ENCODE measurements at places on chromosomes 2 and 18. TPM values are rescaled to one million over a fixed set of nuclear protein-coding genes. Genes with fewer than 3 reads are reported as not detected.

DNA sequence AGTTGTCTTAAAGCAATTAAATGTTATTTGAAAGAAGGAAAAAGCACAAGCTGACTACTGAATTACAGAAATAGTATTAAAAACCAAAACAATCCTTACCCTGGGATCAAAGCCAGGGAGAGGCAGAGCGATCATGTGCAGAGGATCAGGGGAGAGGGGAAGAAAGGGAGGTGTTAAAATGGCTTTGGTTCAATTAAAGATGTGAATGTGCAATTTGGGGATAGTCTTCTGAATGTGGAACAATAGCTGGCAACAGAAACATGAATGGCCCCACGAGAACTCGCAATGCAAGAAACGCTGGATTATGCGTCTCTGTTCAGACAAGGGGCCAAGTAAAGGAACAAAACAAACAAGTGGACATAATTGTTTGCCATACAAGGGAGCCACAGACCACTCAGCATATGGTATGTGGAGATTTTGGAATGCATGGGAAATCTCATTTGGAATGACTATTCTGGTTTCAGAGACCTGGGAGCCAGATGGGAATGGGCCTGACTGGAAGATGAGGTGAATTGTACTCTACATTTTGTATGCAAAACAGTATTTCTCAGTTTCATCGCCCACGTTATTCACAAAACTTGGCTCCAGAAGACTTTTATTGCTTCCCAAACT, 155.4 kb downstream of the SLC4A3 start:
- DNase-seq = no peak

- DNase-seq = peak; percentile 92
Observed at GRCh38 chr2:43218155-43218701, 8.2 kb downstream of the ZFP36L2 start.

DNA sequence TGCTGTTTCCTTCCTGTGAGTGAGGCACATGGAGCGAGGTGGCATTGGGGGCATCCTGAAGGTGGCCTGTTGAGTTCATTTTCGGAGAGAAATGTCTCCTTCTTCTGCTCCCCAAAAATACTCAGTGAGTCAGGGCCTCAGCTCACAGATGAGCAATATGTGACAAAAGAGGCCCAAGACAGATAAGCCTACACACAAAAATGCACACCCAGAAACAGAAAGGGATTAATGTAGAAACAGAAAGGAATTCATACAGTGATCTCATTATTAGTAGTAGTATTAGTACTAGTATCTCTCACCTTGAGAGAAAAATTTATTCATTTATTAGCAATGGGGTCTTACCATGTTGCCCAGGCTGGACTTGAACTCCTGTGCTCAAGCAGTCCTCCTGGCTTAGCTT, 5.1 kb downstream of the GPR75 start:
- DNase-seq = no peak

- no peak for DNase-seq
Observed at GRCh38 chr2:136020831-136021230, 35.4 kb upstream of the DARS1 start.

- DNase-seq = peak; percentile 92
Observed at GRCh38 chr2:71466301-71467179, 13.2 kb downstream of the DYSF start.

GRCh38 chr2:186841940-186842339, 7.0 kb downstream of the ZSWIM2 start:
- DNase-seq = no peak

Gene PCBP1
- total RNA-seq = 55.7 TPM

Gene UGT1A3
- not detected for total RNA-seq

DNA sequence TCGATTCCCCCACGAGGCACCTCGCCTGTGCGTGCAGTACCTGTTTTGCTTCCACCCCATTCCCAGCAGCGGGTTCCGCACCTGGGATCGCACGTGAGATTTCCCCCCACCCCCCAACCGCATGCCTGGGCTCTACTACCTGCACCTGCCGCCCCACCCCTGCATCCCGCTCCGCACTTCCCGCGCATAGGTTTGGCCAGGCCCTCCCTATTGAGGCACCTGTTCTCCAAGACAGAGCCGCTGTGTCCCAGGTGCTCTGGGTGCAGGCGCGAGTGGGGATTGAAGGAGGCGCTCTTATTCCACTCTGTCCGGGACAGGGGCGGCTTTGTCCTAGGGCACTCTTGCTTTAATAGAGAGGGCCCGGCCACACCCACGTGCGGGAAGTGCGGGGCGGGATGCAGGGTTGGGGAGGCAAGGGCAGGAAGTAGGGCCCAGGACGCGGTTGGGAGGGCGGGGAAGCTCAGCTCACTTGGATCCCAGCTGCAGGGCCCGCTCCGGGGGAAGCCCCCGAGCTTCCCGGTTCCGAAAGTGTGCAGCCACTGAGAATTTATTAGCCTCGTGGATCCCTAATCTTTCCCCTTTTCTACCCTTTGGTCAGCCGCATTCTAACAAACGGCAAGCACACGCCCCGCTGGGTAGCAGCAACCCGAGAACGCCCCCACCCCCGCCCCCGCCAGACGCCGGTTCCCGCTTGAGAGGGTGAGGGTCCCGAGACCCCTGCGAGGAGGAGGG, 670 bp upstream of the MOCOS start:
- DNase-seq = peak; percentile 89

Gene SAG
- not detected for total RNA-seq

GRCh38 chr2:236241181-236242056, 22.8 kb downstream of the ASB18 start:
- no peak for DNase-seq

Gene SERPINB7
- 0.36 TPM for total RNA-seq

DNA sequence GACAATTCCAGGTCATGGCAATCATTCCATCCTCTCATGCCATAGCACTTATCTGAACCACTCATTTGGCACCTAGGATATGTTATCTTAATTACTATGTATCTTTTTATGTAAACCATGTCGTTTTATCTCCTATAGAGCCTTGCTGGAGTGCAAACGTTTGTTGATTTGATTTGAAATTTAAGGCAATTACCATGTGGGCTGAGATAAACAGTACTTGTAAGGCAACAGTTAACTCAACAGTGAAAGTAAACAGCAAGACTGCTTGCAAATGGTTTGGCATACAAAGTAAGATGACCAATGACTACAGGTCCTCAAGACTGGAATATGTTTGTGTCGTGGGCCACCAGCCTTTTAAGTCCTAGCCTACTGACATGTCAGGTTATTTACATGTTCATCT, 133.7 kb upstream of the ZFP36L2 start:
- no peak for DNase-seq

- DNase-seq = no peak
Observed at GRCh38 chr18:21833604-21834298, 93.2 kb downstream of the MIB1 start.

- peak; percentile 81 for DNase-seq
Observed at GRCh38 chr2:240823449-240824336, 3.7 kb upstream of the KIF1A start.

Gene GNLY
- total RNA-seq = not detected

DNA sequence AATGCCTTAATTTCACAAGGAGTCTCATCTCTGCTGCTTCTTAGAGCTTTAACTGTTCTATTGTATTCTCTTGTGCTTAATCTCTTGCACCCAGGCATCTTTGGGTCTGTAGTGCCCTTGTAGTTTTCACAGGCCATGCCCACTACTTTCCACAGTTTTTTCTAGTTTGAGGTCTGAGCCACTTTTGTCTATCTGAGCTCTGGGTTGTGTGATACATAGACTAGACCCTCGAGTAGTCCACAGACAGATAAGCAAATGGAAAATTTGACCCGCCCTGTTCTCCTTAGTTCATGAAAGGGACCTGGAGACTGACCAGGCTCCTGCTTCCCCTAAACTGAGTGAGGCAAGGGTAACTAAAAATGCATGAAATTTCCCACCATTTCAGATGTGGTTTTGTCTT, 466.8 kb upstream of the ZEB2 start:
- no peak for DNase-seq

- no peak for DNase-seq
Observed at GRCh38 chr18:62987859-62988258, 272.5 kb downstream of the PHLPP1 start.

Gene TCF23
- total RNA-seq = not detected

GRCh38 chr2:86484385-86484784, 43.2 kb downstream of the KDM3A start:
- DNase-seq = no peak
